ENCODE measurements at places on chromosomes 11 and 22.

DNA sequence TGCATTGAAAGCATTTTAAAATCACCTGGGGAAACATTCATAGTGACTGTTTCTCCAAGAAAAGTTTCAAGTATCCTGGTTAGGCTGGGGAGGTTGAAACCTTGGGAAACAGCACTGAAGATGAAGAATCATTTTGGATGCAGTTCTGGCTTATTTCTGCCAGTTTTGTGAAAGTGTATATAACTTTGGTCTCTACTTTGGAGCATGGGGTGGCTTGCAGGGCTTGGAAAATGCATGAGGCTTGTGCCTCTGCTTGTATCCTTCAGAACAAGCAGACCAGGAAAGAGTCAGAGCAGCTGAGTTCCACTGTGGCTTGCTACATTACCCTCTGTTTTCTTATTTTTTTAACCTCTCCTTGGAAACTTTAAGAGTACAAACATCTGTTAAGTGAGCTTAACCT lies 19.5 kb downstream of the SLC5A12 start:
- DNase-seq: peak; percentile 38
- no peaks in the 10 kb centered on the region for H3K4me1 ChIP-seq
- H3K27me3 ChIP-seq: no peaks in the 10 kb centered on the region
- H3K36me3 ChIP-seq: no peaks in the 10 kb centered on the region
- H3K27ac ChIP-seq: no peak overlapping the region

GRCh38 chr11:35155677-35156076 lies 16.7 kb downstream of the CD44 start:
- H3K27me3 ChIP-seq: no peaks in the 10 kb centered on the region
- peaks cover 6% of the 10 kb centered on the region for H3K36me3 ChIP-seq
- DNase-seq: no peak
- H3K4me3 ChIP-seq: no peak overlapping the region
- H3K4me1 ChIP-seq: peaks cover 19% of the 10 kb centered on the region
- H3K27ac ChIP-seq: no peak overlapping the region

GRCh38 chr11:42762348-42762747 lies 549.4 kb upstream of the API5 start:
- no peaks in the 10 kb centered on the region for H3K36me3 ChIP-seq
- no peak overlapping the region for H3K27ac ChIP-seq
- no peaks in the 10 kb centered on the region for H3K27me3 ChIP-seq

DNA sequence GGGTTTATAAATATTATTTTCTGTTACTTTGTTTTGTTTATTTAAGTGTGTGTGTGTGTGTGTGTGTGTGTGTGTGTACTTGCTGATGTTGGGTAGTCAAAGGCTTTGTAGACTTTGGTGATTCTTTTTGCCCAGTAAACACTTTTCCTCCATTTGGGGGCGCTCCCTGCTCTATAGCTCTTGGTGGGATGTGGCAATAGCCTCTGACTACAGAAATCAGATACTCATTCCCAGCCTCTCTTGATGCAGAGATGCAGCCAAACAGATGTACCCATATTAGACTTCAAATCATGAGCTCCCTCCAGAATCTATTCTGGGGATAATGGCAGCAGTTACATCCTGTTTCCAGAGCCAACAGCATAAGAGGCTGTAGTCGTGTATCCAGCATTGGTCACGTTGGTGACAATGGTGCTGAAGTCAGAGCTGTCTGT lies 33.4 kb upstream of the APOL5 start:
- no peak overlapping the region for H3K4me3 ChIP-seq
- H3K27ac ChIP-seq: no peak overlapping the region
- no peaks in the 10 kb centered on the region for H3K4me1 ChIP-seq
- no peaks in the 10 kb centered on the region for H3K27me3 ChIP-seq
- peak; percentile 16 for DNase-seq

DNA sequence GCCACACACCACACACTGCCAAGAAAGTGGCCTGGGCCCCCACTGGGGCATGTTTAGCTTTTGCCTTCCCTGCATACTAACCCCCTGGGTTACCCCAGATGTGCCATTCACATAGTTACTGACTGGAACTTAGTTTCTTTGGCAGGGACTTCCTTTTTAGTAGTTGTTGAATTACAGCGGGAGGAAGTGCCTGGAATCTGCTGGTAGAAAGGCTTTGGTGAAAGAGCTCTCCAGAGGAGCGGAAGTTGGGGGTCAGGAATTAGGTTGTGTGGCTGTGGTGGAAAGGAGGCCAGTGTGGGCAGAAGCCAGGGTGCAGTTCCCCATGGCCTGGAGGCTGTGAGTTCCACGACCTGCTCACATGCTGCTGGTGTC lies 69.0 kb downstream of the MED15 start:
- no peak overlapping the region for H3K4me3 ChIP-seq
- no peak for DNase-seq
- peaks cover 36% of the 10 kb centered on the region for H3K36me3 ChIP-seq
- no peaks in the 10 kb centered on the region for H3K27me3 ChIP-seq
- H3K4me1 ChIP-seq: peaks cover 10% of the 10 kb centered on the region

All from fibroblast of lung (primary cell).